ENCODE measurements at places on chromosomes 1 and 21.

DNA sequence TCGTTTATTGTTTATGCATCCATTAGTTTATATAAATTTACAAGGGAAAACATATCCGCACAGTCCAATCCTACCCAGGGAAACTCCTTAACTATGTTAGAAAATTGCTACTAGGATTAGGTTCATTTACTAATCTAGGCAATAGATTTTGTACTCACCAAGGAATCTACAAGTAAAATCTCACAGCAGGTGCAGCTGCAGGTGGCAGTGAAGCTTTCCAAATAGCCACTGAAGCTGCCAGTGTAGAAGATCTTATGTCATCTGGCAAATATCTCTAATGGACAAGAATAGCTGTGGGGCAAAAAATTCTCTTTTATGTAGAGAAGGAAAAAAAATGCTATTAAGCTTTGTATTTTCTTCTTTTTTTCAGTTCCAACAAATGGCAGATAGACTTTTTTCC lies 963.4 kb upstream of the ADGRL4 start:
- no peak for DNase-seq

DNA sequence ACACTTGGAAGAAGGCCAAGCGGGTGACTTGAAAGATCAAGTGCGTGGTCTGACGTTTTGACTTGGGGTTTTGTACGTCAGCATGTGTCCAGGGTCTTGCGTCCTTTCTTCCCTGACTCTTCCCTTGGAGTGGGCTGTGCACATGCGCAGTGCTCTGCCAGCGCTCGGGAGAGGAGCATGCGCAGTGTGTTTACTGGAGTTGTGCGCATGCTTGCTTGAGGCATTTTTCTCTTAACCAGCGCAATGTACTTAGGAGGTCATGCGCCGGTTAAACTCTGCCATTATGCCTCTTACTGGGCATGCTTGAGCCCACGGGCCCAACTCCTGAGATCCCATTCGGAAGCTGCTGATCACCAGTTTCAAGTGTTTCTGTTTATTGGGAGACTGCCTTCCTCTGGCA lies 242.5 kb upstream of the AJAP1 start:
- no peak for DNase-seq

GRCh38 chr1:150006881-150007421 lies 3.6 kb downstream of the OTUD7B start:
- no peak for DNase-seq

- peak; percentile 61 for DNase-seq
Observed at GRCh38 chr1:39098546-39099250, 72.5 kb downstream of the NDUFS5 start.

GRCh38 chr21:40235528-40235927 lies 368.3 kb downstream of the PCP4 start:
- DNase-seq: no peak

GRCh38 chr1:199784138-199784895 lies 243.2 kb upstream of the NR5A2 start:
- no peak for DNase-seq

DNA sequence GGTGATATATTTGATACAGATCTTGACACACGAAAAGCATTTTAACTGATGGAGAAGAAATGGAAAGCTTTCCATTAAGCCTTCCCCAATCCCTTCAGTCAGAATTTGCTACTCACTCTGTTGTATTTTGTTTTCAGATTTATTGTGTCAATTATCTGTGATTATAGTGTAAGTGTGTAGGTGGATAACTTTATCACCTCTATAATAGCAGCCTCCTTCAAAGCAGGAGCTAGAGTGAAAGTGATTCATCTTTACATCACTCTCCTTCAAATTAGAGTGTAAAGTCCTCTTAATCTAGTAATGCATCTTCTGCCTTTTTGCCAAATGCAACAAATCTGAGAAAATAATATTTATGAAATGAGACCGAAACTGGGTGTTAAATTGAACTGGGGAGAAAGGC lies 459.7 kb upstream of the ZP4 start:
- no peak for DNase-seq

DNA sequence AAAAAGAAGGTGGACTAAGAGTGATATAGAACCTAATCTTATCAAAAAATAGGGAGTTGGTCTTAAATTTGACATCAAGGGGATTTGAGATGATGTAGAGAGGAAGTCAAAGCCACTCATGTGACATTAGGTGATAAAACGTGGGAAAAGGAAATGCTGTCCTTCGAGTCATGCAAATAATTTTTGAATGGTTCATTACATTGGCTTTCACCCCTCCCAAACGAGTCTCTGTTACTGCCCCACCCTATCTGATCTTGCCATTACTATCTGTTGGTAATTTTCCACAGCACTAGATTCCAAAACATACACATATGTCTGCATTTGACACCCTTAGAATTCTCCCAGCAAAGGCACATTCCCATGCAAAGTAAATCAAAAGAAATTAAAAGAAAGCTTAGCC lies 531.1 kb upstream of the ADAMTS5 start:
- DNase-seq: no peak

- no peak for DNase-seq
Observed at GRCh38 chr1:40299366-40300248, 17.5 kb downstream of the COL9A2 start.

- peak; percentile 42 for DNase-seq
Observed at GRCh38 chr1:27102707-27103468, 52.0 kb downstream of the SLC9A1 start.

GRCh38 chr1:245389873-245390272 lies 235.1 kb downstream of the KIF26B start:
- no peak for DNase-seq

GRCh38 chr1:21937372-21938121 lies 437 bp upstream of the HSPG2 start:
- peak; percentile 49 for DNase-seq

- DNase-seq: no peak
Observed at GRCh38 chr1:12148958-12149790, 17.6 kb upstream of the TNFRSF1B start.

Data from hypothalamus (tissue), 51 donors.